Osteocyte (in vitro differentiated cells): ENCODE measurements at places on chromosomes 2 and 18. TPM values are rescaled to one million over a fixed set of nuclear protein-coding genes. Genes with fewer than 3 reads are reported as not detected.

DNA sequence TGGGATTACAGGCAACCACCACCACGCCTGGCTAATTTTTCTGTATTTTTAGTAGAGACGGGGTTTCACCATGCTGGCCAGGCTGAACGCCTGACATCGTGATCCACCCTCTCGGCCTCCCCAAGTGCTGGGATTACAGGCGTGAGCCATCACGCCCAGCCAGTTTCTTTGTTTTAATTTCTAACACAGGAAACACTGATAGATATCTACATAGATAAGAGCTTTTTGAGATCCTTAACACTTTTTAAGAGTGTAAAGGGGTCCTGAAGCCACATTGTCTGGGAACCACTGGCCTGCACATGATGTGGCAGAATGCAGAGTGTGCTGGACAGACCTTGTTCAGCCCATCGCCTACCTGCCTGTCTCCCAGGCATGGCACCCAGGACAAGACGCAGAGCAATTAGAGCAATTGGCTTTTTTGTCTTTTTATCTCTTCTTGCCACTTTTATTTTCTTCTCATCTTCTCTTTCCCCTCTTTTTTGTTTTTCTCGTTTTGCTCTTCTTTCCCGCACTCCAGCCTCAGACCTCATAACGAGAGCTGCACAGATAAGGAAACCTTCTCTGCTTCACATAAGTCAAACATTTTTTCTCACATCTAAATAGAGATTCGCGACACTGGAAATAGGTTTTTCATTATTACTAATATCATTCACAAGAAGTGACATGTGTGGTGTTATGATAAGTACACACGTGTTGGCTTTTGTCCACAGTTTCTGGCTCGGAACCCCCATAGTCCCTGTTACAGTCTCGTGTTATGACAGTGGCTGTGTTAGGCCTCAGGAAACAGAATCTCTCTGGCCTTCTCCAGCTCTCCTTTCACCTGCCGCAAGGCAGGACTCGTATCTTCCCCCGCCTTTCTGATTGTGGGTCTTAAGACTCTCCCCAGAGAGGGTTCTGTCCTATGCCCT, 25.2 kb upstream of the GPR55 start:
- no peak for DNase-seq

SP140L gene
- 24.2 and 25.9 TPM in 2 replicates for total RNA-seq

- no peak for DNase-seq
Measured at GRCh38 chr2:134247679-134248078, 6.2 kb upstream of the MGAT5 start.

- no peak for DNase-seq
Measured at GRCh38 chr18:55243857-55244256, 284.6 kb upstream of the CCDC68 start.

CENPA gene
- total RNA-seq = 4.6 and 5.1 TPM in 2 replicates

GRCh38 chr2:144920755-144921530, 401.0 kb upstream of the ZEB2 start:
- no peak for DNase-seq

- no peak for DNase-seq
Measured at GRCh38 chr18:74348581-74348980, 32.9 kb downstream of the C18orf63 start.

DNA sequence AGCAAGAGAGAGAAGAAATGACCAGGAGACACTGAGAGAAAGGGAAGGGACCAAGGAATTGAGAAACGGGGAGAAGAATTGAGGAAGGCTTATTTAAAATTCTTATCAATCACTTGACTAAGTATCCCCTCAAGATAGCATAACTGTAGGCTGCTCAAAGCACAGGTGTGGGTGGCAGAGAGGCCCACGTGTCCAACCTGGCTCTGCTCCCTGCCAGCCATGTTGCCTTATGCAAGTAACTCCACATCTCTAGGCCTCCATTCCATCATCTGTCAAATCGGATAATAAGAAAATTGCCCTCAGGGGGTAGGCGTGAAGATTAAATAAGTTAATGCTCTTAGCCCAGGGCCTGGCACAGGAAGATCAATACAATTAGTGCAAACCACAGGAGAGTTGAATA, 7.4 kb upstream of the NPAS2 start:
- no peak for DNase-seq

SLC40A1 gene
- 10.8 and 11.4 TPM in 2 replicates for total RNA-seq

- no peak for DNase-seq
Measured at GRCh38 chr18:44325903-44326635, 354.6 kb upstream of the SETBP1 start.

GRCh38 chr18:51251625-51252024, 54.1 kb upstream of the MEX3C start:
- DNase-seq = no peak
